Suppressor macrophage treated with lipopolysaccharide for 1 hour (primary cell): ENCODE measurements at places on chromosomes 2 and 18.

DNA sequence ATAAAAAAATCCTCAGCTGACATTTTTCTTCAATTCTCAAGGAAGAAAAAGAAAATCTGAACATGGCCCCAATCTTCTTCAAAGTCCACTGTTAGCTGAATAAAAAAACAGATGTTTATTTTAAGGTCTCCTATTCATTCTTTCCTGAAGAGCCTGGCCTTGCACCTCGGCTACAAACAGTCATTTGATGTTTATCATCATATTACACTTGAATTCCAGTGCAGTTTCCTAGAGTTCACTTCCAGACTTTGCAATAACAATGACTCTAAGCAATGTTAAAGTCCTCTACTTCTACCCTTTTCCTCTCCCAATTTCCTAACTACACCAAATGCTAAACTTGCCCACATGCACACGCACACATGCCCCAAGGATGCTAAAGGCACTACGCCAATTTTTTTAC lies 70.1 kb downstream of the NOL10 start:
- DNase-seq, result no peak

- no peak for DNase-seq
These were observed 11.5 kb downstream of the ASAP2 start for GRCh38 chr2:9217838-9218770.

DNA sequence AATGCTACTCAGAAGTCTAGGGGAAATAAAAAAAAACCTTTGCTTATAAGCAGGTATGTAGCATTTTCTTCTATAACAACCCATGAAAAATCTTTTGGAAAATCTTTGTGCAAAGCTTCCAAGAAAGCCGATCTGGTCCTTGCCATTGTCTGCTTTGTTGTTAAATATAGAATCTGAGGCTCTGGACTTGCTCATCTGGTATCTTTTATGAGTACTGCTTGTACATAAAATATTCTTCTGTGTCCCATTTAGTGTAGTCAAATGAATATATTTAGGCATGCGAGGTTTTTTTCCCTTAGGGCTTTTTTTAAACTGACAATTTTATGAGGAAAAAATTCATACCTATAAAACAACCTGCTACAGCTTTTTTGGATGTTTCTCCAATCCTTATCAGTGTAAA lies 45.0 kb upstream of the RMND5A start:
- no peak for DNase-seq

- DNase-seq, result no peak
These were observed 202.3 kb downstream of the KCNH7 start for GRCh38 chr2:162636206-162636728.

GRCh38 chr2:45274250-45274926 lies 265.1 kb upstream of the SIX2 start:
- DNase-seq, result no peak

DNA sequence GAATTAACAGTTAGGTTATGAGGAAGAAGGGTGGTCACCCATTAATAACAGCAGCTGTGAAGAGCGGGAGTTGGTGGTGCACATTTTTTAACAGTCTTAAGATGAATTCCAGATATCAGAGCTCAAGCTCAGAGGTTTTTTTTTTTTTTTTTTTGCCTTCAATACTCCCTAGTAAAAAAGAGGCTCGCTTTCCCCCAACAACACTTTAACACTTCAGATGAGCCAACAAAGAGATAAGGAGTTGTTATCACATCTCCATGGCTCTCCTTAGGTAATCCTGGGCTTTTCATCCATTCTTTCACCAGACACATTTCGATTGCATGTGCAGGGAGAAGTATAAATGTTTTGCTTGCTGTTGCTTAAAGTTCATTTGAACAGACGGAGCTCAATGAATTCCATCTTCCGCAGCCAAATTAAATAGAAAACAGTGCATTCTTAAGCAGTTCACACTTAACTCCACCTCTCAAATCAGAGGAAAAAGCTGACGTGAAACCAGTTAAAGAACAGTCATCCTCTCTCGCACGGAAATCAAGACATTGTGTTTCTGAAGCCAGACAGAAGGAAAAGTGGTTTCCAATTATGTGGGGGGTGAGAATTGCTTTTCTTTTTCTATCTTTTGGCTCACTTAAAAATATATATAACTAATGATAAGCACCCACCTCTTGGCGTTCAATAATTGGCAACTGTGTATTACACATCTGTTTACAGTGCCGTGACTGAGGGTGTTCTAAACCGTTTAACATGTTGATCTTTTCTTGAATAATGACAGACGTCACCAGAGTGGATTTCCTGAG lies 118.2 kb downstream of the ZNF521 start:
- DNase-seq, result peak; percentile 7

- DNase-seq, result no peak
These were observed 46.1 kb downstream of the TACR1 start for GRCh38 chr2:75153221-75153620.

DNA sequence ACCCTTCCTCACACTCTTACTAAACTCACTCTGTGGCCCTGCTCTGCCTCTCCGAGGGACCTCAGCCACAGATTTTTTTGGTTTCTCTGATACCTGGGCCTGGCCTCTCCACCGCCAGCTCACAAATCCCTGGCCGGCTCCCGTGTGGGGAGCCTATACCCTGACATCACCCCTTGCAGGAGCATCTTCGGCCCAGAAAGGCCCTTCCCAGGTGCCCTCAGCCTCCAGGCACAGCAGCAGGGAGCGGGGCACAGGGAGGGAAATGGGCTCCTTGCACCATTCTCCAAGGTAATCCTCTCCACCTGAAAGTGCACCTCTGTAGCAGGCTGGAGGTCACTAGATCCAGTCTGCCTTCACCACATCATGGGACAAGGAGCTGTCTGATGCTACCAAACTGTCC lies 43.2 kb downstream of the CRACDL start:
- no peak for DNase-seq

DNA sequence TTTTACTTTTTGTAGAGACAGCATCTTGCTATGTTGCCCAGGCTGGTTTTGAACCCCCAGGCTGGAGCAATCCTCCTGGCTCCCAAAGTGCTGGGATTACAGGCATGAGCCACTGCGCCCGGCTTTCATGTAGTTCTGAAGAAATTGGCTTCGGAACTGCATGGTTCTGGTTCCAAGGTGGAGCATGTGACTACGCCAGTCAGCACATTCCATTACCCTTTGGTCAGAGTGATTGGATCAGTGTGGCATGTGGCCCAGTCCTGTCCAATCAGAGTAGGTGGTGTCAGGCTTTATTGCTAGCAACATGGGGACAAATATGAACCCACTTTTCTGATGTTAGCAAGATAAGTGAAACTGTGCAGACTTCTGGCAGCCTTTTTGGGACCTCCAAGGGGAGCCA lies 16.3 kb upstream of the ATOH8 start:
- DNase-seq, result no peak

GRCh38 chr18:36786686-36787085 lies 42.1 kb downstream of the TPGS2 start:
- no peak for DNase-seq

GRCh38 chr18:11512096-11513025 lies 97.0 kb upstream of the SLC35G4 start:
- DNase-seq, result no peak

DNA sequence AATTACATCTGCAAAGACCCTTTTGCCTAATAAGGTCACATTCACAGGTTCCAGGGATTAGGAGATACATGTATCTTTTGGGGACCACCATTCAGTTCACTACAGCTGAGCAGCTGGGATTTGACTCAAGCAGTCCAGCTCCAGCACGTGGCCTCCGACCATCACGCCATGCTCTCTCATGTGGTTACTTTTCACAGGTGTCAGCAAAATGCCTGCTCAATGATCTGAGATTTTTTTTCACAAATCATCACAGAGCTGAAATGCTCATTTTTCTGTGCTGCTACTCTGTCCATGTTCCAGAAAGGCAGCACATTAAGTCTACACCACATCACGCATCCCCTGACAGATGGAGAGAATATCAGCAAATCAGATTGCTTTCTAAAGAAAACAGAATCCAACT lies 98.5 kb upstream of the RMDN2 start:
- no peak for DNase-seq

DNA sequence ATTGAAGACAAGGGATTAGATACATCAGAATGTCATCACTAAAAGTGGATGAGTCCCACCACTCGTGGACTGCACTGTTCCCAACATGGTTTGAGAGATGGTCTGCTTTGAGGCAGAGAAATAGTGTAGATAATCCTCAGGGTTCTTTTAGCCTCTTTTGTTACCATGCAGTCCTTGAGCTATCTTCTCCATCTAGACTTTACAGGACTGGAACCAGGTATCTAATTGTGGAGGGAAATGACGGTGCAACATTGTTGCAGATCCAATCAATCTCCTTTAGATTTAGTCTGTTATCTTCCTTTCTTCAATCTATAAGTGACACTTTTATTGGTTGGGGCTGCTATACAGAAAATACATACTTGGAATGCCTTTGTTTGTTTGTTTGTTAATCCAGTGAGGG lies 183.8 kb upstream of the CWC22 start:
- DNase-seq, result no peak

GRCh38 chr2:21042708-21042957 lies 1.2 kb downstream of the APOB start:
- no peak for DNase-seq

DNA sequence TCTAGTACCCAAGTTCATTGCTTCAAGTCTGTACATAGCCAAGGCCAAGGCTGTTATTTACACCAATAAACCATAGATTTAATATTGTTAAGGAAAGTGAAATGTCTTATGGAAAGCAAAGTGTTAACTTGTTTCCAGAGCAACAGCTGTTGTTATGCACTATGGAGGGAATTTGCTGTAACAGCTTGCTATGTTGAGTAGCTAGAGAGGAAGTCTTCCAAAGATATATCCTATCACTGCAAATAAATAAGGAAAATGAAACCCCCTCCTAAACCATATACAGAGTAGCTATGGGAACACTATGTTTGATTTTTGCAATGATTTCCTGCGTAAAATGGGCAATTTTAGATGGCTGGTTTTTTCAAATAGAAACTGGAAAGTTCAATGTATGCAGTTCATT lies 21.1 kb downstream of the TMEM182 start:
- no peak for DNase-seq

DNA sequence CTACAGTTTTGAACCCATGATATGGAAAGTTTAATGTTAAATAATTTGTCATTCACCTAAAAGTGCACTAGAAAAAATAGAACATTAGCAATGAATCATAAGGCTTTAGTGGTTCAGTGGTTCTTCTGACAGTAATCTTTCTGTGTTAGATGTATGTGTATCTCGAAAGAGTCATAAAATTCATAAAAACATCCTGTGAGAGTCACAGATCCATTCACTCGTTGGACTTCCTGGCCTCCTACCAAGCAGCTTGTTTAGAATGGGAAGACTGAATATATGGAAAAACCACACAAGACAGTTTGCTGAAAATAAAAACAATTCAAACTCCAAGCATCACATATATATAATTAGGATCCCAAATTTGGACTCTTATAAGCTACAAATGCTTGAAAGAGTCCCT lies 34.8 kb downstream of the ADNP2 start:
- DNase-seq, result no peak

GRCh38 chr2:217415316-217415715 lies 555.5 kb upstream of the TNP1 start:
- peak; percentile 76 for DNase-seq

- no peak for DNase-seq
These were observed 84.4 kb downstream of the PTGR3 start for GRCh38 chr18:75124551-75124950.
